Stimulated activated CD4-positive, alpha-beta T cell treated with anti-CD3 and anti-CD28 coated beads, Interleukin-1b, Interleukin-23, amount 100 ng/mL, for 1 hour (primary cell): ENCODE measurements at places on chromosomes 4 and X.

GRCh38 chr4:101254776-101255175 lies 92.5 kb downstream of the PPP3CA start:
- DNase-seq = no peak

GRCh38 chr4:105594099-105595010 lies 41.9 kb downstream of the ARHGEF38 start:
- no peak for DNase-seq

DNA sequence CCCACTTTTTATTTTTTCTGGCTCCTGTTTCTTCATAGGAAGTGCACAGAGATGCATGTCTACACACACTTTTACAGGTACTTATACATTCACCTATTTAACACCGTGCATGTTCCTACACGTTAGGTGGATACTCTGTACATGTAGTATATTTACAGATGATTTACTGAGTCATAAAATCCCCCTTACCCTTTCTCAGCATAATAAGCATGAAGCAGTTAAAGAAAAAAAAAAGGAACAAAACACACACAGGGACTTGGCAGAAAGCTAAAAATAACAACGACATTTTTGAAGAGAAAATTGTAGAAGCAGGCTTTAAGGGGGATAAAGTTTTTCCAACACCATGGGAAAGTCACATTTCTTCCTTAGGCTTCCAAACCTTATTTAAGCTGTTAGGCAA lies 96.4 kb upstream of the IQCM start:
- DNase-seq = no peak

DNA sequence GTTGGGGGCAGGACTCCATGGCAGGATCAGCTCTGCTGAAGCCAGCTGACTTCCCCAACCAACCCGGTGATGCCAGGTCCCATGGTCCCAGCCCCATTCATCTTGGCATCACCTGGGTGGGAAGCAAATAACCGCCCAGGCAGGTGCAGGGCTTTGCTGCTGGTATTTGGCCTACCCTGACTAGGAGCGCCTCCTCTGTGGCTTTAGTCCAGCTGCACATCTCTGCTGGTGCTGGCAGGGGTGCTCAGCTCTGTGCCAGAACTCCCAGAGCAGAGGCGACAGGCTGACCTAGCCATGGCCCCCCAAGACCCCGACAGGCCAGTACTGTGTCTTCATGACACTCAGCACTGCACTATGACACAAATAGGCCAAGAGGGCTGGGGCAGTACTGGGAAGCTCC lies 64.4 kb downstream of the STARD8 start:
- DNase-seq = no peak
